Astrocyte of the hippocampus (primary cell): ENCODE measurements at places on chromosomes 3 and 15.

GRCh38 chr3:158568784-158569183 is 2.2 kb upstream of the MLF1 start:
- DNase-seq, result no peak

DNA sequence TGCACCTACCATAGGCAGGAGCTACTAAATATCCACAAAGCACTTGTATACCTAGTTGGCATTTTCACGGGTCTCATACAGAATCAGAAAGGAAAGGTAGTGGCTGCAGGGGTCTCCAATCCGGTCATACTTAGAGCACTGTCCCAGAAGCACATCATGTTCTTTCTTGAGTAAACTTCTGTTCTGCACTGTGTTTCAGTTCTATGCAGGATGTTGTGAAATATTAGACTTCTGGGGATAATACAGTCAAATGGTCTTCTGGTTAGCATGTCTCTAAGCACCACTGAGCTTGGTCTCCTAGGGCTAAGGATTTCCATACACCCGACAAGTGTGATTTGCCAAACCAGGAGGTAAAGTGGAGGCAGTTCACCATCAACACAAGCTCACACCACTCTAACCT is 27.9 kb downstream of the MINDY4B start:
- no peak for DNase-seq

- DNase-seq, result no peak
These were observed 136.2 kb downstream of the SUCLG2 start for GRCh38 chr3:67518236-67518635.

- DNase-seq, result no peak
These were observed 17.5 kb downstream of the TMEM207 start for GRCh38 chr3:190432216-190432615.

DNA sequence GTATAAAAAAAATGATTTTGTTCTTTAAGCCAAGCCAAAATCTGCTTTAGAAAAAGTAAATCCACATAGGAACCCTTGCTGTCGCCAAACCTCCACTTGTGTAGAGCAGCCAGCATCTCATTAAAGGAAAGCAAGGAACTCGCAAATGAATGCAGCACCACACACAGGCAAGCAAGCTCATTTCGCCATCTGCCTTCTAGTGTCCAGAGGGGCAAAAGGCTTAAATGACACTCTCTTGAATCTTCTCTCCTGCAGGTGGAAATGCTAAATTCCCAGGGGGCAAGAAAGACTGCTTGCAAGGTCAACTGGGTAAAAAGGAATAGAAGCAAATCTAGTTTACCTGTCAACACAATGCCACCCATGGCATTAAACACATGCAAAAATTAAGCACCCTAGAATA is 2.4 kb downstream of the MB21D2 start:
- DNase-seq, result peak; percentile 80
